ENCODE measurements at places on chromosomes 4 and X. TPM values are rescaled to one million over a fixed set of nuclear protein-coding genes. Genes with fewer than 3 reads are reported as not detected.
A peak's percentile ranks its signal among the peaks of the same experiment; 100 is the strongest.

TBCK gene
- 34.1 TPM for total RNA-seq

DNA sequence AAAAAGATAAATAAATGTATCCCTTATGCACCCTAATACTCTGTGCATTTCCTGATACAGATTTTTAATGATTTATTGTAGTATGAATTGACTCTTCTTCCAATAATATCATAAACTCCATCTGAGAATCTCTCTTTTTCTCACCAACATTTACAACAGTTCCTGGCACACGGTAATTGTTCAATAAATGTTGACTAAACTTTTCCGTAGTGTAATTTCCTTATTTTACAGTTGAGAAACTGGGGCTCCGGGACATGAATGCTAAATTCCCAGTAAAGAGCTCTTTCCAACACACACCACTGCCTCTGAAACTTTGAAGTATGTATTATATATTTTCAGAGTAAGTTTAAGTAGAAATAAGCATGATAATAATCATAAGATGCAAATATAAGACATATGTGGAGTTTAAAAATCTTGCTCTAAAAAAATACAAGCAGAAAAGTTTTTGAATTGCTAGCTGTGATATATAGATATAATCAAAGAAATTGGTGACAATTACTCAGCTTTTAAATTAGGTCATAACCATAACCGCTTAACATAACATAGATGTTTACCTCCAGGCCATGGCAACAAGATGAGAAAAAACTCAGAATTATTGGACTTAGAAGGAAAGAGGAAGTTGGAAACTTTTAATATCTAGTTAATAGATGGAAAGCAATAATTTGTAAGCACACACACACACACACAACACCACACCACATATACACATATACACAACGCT lies 28.2 kb upstream of the ANTXR2 start:
- no peak for DNase-seq

FOXR2 gene
- total RNA-seq = not detected

GRCh38 chr4:78953769-78954666 lies 14.8 kb upstream of the PAQR3 start:
- peak; percentile 68 for DNase-seq

DNA sequence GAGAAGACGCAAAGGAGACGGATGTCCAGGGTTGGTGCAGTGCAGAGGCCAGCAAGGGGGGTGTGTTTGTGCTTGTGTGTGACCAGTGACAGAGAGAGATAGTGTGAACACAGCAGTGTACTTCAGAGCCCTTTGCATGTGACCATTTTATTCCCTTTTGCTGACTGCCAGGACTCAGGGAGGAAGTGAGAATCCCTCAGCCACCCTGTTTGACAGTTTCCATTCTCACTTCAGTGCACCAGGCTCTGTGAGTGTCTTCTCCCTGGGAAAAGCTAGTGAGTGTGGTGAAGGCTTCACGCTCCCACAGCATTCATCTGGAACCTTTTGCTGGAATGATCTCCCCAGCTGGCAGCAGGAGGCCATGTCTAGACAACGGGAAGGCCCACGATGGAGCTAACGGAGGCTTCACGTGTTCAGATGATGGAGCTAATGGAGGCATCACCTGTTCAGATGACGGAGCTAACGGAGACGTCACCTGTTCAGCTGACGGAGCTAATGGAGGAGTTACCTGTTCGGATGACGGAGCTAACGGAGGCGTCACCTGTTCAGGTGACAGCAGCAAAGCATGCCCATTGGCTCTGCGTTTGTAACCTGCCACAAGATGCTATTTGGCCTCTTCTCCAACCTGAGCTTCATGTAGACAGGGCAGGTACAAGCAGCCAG lies 195.4 kb downstream of the AFAP1 start:
- no peak for DNase-seq

SYNPO2 gene
- total RNA-seq = 43.5 TPM

SMARCAD1 gene
- total RNA-seq = 17.2 TPM

GRCh38 chr4:101981756-101982155 lies 191.2 kb downstream of the BANK1 start:
- no peak for DNase-seq

DNA sequence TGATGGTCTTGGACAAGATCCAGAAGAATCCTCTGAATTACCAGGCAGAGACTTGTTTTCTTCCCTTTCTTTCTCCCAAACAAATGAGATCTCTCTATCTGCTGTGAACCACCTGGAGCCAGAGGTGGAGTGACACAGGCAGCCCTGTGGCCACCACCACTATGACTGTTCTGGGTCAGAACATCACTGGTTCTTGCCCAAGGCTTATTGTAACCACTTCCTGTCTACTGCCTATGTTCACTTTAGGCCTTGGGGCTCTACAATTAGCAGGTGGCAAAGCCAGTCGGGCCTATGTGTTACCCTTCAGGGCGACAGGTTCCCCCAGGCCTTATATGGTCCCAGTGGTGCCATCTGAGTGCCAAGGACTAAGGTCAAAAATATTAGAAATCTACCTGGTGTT lies 161.2 kb downstream of the GLUD2 start:
- no peak for DNase-seq

GRCh38 chrX:19368576-19368975 lies 24.8 kb downstream of the PDHA1 start:
- DNase-seq = no peak

GRCh38 chrX:20143561-20143960 lies 1.9 kb upstream of the EIF1AX start:
- no peak for DNase-seq

ZAR1 gene
- not detected for total RNA-seq

GRCh38 chr4:23006756-23007155 lies 314.0 kb downstream of the GBA3 start:
- DNase-seq = no peak

- DNase-seq = no peak
Observed at GRCh38 chr4:67343199-67343598, 202.1 kb downstream of the CENPC start.

DNA sequence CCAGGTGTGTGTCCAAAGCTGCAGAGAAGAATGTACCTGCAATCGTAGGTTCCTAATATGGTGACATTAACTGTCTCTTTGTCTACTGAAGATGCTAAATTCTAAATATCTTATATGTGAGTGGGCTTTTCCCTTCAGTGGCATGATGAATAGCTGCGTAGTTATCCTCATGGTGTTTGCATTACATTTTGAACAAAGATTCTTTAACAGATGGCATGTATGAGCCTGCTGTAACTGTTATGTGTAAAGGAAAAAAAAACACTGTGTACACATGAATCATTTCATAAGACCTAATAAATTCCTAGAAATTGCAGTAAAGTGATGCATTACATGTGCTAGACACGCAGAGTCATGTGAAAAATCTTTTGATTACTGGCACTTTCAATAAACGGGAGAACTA lies 288.0 kb downstream of the SH2D1A start:
- no peak for DNase-seq

- DNase-seq = no peak
Observed at GRCh38 chrX:112147206-112147605, 64.6 kb upstream of the TRPC5 start.

DNA sequence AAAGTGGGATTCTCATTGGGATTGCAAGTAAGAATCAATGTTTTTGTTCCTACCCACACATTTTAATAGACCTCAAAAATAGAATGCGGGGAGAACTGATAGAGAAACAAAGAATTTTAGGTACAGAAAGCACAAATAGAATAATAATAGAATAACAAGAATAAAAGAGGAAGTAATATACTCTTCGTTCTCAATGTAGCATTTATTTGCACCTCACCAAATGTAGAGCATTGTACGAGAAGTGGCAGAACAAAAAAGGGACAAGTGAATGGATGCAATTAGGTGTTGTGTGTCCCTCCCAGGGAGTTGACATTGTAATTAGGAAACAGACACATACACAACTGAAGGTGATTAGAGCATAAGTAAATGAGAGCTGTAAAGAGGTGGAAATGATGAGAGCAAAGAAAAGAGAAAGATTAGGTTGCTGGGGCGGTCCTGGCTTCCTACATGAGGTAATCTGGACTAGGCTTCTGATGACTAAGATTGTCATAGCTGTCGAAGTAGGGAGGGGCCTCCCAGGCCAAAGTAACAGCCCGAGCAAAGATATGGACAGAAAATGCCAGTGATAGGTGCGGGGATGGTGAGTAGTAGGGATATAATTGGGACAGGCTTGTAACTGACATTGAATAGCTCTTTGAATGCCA lies 10.4 kb downstream of the RAB9A start:
- no peak for DNase-seq

GYPB gene
- total RNA-seq = not detected

- peak; percentile 79 for DNase-seq
Observed at GRCh38 chr4:53196882-53197771, 168.7 kb downstream of the SCFD2 start.

DNA sequence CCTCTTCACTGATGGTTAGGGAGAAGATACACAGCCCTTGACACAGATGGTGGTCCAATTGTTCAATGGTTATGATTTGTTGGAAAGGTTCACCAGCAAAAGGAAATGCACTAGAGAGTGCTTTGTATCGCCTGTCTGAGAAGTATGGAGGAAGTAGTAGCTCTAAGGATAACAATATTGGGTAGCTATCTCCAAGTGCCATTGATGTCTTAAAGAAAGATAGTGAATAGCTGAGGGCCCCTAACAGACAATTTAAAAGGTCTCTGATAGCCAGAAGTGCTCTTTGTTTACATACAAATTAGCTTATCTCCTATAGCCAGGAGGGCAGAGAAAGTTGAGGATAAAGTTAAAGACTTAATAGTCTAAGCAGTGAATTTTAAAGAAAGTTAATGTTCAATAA lies 33.9 kb upstream of the BLTP1 start:
- no peak for DNase-seq

DNA sequence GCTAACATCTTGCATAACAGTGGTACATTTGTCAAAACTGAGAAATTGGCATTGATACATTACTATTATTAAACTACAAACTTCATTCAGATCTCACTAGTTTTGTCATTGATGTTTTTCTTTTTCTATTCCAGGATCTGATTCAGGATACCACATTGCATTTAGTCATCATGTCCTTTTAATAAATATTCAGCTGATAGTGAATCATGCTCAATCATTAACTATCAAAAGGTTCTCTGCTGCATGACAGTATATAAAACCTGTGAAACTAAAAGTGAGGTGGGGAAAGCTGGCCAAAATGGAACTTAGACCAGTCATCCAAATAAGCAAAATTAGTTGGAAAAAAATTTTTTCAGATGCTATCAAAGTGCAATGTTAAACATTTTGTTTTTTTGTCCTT lies 28.1 kb upstream of the HS6ST2 start:
- no peak for DNase-seq

DNA sequence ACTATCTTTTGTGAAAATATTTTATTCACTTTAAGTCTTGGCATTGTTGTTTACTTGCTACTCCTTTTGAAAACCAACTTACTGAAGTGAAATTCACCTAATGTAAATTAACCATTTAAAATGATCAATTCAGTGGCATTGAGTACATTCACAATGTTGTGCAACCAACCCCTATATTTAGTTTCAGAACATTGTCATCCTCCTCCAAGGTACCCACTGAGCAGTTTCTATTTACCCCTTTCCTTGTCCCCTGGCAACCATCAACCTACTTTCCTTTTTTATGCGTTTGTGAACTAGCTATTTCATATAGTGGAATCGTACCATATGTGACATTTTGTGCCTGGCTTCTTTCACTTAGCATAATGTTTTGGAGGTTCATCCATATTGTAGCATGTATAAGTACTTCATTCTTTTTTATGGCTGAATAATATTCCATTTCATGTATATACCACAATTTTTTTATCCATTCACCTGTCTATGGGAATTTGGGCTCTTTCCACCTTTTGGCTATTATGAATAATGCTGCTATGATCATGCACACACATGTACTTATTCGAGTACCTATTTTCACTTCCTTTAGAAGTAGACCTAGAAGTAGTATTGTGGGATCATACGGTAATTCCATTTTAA lies 85.0 kb downstream of the WWC2 start:
- no peak for DNase-seq
